ENCODE measurements at places on chromosomes 2 and 18. TPM values are rescaled to one million over a fixed set of nuclear protein-coding genes. Genes with fewer than 3 reads are reported as not detected.

- DNase-seq = no peak
These were observed 185.4 kb downstream of the ST6GAL2 start for GRCh38 chr2:106700616-106701015.

DNA sequence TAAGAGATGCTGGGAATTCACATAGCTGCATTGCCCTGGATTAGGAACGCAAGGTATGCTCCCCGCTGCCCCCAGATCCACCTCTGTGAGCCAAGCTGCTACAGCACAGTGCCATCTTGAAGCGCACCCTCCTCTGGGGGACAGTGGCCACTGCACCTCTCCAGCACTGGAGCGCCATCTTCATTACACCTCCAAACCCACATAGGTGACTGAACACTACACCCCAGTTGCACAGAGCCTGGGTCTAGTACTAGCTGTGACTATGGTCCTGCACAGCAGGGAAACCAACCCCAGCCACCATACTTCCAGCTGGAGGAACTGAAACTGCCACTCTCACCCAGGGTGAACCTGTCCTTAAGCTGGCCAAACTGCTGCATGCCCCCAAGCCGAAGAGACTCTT lies 84.6 kb downstream of the TMEM237 start:
- DNase-seq = no peak

DNA sequence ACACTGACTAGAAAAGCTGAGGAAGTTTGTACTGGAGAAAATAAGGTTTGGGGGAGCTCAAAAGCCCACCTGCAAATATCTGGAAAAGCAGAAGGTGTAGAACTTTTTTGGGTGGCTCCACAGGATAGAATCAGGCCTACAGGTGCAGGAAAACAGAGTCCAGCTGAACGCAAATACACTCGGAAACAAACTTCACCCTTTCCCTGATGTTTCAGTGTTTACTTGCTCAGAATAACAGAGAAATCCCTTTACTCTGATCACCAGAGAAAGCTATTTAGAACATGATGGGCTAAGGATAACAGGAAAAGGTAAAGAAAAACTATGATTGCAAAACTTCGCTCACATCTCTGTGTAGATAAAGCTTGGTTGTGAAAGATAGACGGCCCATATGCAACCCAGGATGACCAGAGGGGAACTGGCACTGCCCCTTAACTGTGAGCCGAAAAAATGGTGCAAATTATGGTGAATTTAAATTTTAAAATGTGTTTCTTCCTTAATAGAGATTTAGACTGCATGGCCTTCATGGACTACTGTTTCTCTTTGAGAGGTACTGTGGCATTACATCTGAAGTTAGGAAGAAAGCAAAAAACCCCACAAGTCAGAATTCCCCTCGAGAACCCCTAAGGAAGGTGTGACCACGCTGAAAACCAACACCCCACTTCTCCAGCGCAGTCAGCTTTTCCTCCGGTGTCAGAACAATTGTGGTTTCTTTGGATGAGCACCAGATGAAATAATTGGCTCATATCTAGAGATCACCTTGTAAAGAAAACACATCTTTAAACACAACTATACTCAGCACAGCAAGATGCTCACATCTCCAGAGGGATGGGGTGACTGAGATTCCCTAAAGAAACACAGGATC lies 84.5 kb upstream of the TMEM247 start:
- no peak for DNase-seq

The ABCG8 gene
- not detected for total RNA-seq

The PRADC1 gene
- total RNA-seq = 7.5 TPM
